ENCODE measurements at places on chromosomes 16 and 17. TPM values are rescaled to one million over a fixed set of nuclear protein-coding genes. Genes with fewer than 3 reads are reported as not detected.

DNA sequence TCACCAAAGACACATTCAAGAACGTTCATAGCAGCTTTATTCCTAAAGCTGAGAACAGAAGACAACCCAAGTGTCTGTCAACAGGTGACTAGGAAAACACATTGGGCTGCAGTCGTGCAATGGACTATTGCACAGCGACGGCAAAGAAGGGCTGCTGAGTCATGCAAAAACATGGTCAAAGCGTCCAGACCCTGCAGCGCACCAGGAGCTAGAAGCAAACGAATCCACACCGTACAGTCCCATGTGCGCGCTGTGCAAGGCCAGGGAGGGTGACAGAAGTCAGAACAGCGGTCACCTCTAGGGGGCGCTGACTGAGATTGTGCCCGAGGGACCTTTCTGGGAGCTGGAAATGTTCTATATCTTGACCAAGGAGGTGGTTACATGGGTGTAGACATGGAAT lies 266.4 kb downstream of the MAF start:
- H3K4me1 ChIP-seq = peaks cover 7% of the 10 kb centered on the region
- H3K27ac ChIP-seq = no peak overlapping the region
- H3K36me3 ChIP-seq = peaks cover 2% of the 10 kb centered on the region
- DNase-seq = peak; percentile 52
- H3K4me3 ChIP-seq = no peak overlapping the region

GRCh38 chr16:52770828-52771227 lies 223.9 kb upstream of the TOX3 start:
- no peak overlapping the region for H3K27ac ChIP-seq
- no peak overlapping the region for H3K4me3 ChIP-seq
- H3K27me3 ChIP-seq = no peaks in the 10 kb centered on the region
- DNase-seq = no peak

The CSH2 gene
- total RNA-seq = not detected

GRCh38 chr17:11557727-11558452 lies 40.4 kb upstream of the DNAH9 start:
- H3K27me3 ChIP-seq = no peaks in the 10 kb centered on the region
- no peaks in the 10 kb centered on the region for H3K4me1 ChIP-seq
- no peak for DNase-seq
- H3K36me3 ChIP-seq = no peaks in the 10 kb centered on the region

DNA sequence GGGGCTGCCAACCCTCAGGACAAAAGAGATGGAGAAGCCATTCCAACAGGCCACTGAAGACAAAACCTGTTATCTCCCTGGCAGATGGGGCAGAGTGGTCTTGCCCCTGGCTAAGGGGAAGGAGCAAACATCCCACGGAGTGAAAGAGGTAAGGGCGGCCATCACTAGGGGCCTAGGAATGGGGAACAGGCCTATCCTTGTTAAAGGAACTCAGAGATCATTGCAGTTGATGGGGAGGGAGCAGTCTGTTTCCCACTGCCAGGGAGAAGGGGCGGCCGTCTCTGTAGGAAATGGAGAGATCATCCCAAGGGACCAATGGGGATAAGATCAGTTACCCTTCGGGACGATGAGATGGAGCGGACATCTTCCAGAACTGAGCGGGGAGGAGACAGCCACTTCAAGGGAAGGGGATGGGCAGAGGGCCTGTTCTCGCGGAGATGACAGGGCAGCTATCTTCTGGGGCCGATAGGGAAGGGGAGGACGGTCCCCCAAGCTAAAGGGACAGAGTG lies 581 bp upstream of the TMEM208 start:
- peak overlapping the region; percentile 85 for H3K27ac ChIP-seq
- peak overlapping the region; percentile 89 for H3K4me3 ChIP-seq
- no peaks in the 10 kb centered on the region for H3K27me3 ChIP-seq
- H3K4me1 ChIP-seq = peaks cover 46% of the 10 kb centered on the region
- peaks cover 6% of the 10 kb centered on the region for H3K36me3 ChIP-seq

The OR2C1 gene
- not detected for total RNA-seq

GRCh38 chr17:27491713-27492190 lies 35.5 kb downstream of the KSR1 start:
- no peak overlapping the region for H3K27ac ChIP-seq
- no peaks in the 10 kb centered on the region for H3K27me3 ChIP-seq
- DNase-seq = no peak
- peaks cover 52% of the 10 kb centered on the region for H3K4me1 ChIP-seq
- no peak overlapping the region for H3K4me3 ChIP-seq

The KRTAP9-4 gene
- not detected for total RNA-seq

The SCNN1G gene
- total RNA-seq = not detected

GRCh38 chr16:63530974-63531373 lies 1494.7 kb upstream of the CDH8 start:
- H3K27ac ChIP-seq = no peak overlapping the region
- no peak for DNase-seq
- no peaks in the 10 kb centered on the region for H3K4me1 ChIP-seq
- H3K36me3 ChIP-seq = no peaks in the 10 kb centered on the region
- H3K27me3 ChIP-seq = no peaks in the 10 kb centered on the region

GRCh38 chr16:81586417-81586816 lies 141.8 kb downstream of the CMIP start:
- H3K27me3 ChIP-seq = no peaks in the 10 kb centered on the region
- no peaks in the 10 kb centered on the region for H3K36me3 ChIP-seq

- peaks cover 28% of the 10 kb centered on the region for H3K36me3 ChIP-seq
- H3K27me3 ChIP-seq = no peaks in the 10 kb centered on the region
- no peaks in the 10 kb centered on the region for H3K4me1 ChIP-seq
- H3K27ac ChIP-seq = no peak overlapping the region
- DNase-seq = no peak
These were observed 24.8 kb upstream of the SLC38A7 start for GRCh38 chr16:58709333-58709732.

- H3K4me1 ChIP-seq = no peaks in the 10 kb centered on the region
- H3K27ac ChIP-seq = no peak overlapping the region
- H3K27me3 ChIP-seq = no peaks in the 10 kb centered on the region
- no peak overlapping the region for H3K4me3 ChIP-seq
These were observed 32.1 kb downstream of the CCDC40 start for GRCh38 chr17:80068301-80069222.

DNA sequence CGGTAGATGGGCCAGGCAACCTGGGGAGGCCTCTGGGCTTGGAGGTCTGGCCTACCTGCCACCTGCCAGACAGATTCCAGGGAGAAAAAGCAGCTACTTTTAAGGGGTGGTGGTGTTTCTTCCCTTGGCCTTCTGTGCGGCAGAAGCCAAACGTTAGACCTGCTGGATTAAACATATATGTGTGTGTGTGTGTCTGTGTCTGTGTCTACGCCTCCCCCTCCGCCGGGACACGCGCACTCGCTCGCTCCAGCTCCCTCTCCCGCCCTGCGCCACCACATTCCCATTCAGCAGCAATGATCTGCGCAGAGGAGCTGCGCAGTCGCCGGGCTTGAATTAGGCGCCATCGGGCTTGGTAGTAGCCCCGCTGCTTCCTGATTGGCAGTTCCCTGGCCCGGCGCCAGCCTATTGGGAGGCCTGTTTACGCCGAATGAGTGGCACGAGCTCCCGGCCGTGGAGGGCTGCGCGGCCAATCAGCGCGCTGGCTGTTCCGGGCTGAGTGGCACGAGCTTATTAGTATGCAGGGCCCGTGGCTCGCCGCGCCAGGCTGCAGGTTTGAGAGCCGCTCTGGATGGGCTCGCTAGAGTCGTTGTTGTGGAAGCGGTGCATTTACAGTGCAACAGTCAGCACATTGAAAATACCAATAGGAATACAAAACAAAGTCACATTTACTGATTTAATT lies at the start of gene BAHCC1:
Gene BAHCC1 (plus strand): TSS at position 537 of the 679 bp plus-strand sequence. CDS start 4,283 bp downstream, outside the sequence.
- DNase-seq = peak; percentile 94
- H3K27me3 ChIP-seq = peaks cover 57% of the 10 kb centered on the region
- peaks cover 30% of the 10 kb centered on the region for H3K4me1 ChIP-seq
- peak within 1 kb of the TSS; percentile 84 for H3K4me3 ChIP-seq
- peak within 1 kb of the TSS; percentile 91 for H3K27ac ChIP-seq
- peaks cover 6% of the 10 kb centered on the region for H3K36me3 ChIP-seq

DNA sequence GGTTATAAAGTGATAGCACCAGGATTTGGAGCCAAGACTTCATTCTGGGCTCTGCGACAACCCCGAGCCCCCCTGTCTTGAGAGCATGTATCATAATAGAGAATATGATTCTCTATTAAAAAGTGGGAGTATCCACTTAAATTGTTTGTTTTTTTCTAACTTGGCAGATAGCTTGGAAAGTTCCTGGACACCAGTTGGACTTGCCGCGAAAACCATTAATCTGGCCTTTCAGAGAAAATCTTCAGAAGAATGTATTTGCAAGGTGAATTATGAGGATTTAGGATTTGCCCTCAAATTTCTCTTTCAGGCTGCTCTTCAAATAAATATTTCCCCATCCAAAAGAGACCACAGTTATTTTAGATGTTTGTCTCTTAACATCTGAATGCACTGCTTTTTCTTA lies 53.5 kb downstream of the MARCHF10 start:
- H3K36me3 ChIP-seq = no peaks in the 10 kb centered on the region
- H3K4me3 ChIP-seq = no peak overlapping the region
- no peaks in the 10 kb centered on the region for H3K4me1 ChIP-seq
- DNase-seq = no peak

The RNF40 gene
- 60.2 TPM for total RNA-seq

The LGALS9B gene
- total RNA-seq = not detected

GRCh38 chr17:77294761-77295160 lies 154.0 kb downstream of the SEC14L1 start:
- H3K27me3 ChIP-seq = no peaks in the 10 kb centered on the region
- H3K4me1 ChIP-seq = peaks cover 6% of the 10 kb centered on the region
- no peaks in the 10 kb centered on the region for H3K36me3 ChIP-seq
- DNase-seq = no peak
- H3K27ac ChIP-seq = no peak overlapping the region

The EVI2A gene
- total RNA-seq = 31.9 TPM

GRCh38 chr16:75304521-75305363 lies 53.3 kb upstream of the BCAR1 start:
- peaks cover 7% of the 10 kb centered on the region for H3K36me3 ChIP-seq
- DNase-seq = peak; percentile 13
- H3K27me3 ChIP-seq = no peaks in the 10 kb centered on the region
- peaks cover 23% of the 10 kb centered on the region for H3K4me1 ChIP-seq

The IL32 gene
- 1,427 TPM for total RNA-seq

- H3K27me3 ChIP-seq = no peaks in the 10 kb centered on the region
- H3K36me3 ChIP-seq = peaks cover 3% of the 10 kb centered on the region
- H3K27ac ChIP-seq = peak overlapping the region; percentile 24
- DNase-seq = peak; percentile 43
- H3K4me3 ChIP-seq = no peak overlapping the region
These were observed 14.2 kb downstream of the POLR3K start for GRCh38 chr16:38941-39892.

DNA sequence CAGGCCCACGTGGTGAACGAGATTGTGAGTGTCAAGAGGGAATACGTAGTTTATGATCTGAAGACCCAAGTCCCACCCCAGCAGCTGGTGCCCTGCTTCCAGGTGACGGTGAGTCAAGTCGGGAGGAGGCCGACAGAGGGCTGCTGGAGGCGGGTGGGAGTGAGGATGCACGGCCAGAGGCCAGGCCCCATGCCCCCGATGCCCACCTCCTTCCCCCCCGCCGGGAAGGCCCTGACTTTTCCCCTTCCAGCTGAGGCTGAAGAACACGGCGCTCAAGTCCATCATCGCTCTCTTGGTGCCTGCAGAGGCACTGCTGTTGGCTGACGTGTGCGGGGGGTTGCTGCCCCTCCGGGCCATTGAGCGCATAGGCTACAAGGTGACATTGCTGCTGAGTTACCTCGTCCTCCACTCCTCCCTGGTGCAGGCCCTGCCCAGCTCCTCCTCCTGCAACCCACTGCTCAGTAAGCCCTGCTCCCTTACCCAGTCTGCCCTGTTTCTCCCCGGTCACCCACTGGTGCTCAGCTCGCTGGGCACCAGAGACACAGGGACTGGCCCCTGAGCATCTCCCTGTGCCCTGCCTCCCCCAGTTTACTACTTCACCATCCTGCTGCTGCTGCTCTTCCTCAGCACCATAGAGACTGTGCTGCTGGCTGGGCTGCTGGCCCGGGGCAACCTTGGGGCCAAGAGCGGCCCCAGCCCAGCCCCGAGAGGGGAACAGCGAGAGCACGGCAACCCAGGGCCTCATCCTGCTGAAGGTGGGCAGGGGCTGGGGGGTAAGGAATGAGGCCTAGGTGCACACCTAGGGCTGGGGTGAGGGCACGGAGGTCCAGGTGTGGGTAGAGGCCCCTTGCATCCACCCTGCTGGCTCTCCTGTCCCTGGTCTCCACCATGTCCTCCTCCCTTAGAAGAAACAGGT lies 2.6 kb downstream of the ZACN start:
- H3K4me3 ChIP-seq = no peak overlapping the region
- H3K27ac ChIP-seq = no peak overlapping the region
- H3K36me3 ChIP-seq = peaks cover 6% of the 10 kb centered on the region
- DNase-seq = no peak
- H3K4me1 ChIP-seq = peaks cover 25% of the 10 kb centered on the region
- H3K27me3 ChIP-seq = peaks cover 29% of the 10 kb centered on the region

DNA sequence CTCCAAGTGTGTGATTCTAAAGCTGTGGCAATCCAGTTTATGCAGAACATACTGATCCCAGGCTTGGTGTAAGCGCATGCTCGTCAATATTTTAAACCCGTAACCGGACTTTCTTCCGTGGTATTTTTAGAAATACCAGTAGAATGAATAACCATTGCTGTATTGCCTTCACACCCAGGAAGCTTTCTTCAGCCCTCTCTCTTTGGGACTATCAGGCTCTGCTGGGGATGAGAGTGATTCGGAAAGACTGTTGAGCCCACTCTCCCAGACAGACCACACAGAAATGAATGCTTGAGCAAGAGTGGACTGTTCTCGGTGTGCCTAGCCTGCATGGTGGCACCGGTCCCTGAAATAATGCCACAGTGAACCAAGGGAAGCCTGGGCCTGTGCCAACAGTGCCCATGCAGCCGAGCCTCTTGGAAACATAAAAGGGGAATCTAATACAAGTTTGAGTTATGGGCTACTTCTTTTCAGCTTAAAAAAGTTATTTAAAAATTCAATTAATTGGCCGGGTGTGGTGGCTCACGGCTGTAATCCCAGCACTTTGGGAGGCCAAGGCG lies 89.9 kb upstream of the ELAC2 start:
- no peaks in the 10 kb centered on the region for H3K36me3 ChIP-seq
- H3K27me3 ChIP-seq = no peaks in the 10 kb centered on the region
- no peak for DNase-seq
- no peaks in the 10 kb centered on the region for H3K4me1 ChIP-seq
- H3K27ac ChIP-seq = no peak overlapping the region

The ABCA5 gene
- 28.5 TPM for total RNA-seq

DNA sequence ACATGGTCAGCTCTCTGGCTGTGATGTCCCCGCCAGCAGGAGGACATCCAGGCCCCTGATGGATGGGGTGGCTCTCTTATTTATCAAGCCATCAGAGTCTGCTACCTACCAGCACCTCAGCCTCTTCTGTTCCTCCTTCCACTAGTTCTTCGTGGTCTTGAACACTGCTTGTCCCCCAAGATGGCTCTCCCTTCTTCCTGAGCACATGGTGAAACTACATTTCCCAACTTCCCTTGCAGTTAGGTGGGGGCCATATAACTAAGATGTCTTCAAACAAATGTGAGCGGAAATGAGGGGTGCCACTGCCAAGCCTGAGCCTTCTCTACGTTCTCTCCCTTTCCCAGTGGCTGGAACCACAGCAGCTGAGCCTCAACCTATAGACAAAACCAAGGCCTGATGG lies 29.8 kb upstream of the CCDC182 start:
- H3K4me1 ChIP-seq = no peaks in the 10 kb centered on the region
- no peaks in the 10 kb centered on the region for H3K36me3 ChIP-seq
- no peak overlapping the region for H3K27ac ChIP-seq
- DNase-seq = no peak

The HOXB3 gene
- total RNA-seq = 2.9 TPM

GRCh38 chr17:16250635-16251034 lies 33.6 kb downstream of the PIGL start:
- H3K4me3 ChIP-seq = peak overlapping the region; percentile 18
- H3K27me3 ChIP-seq = no peaks in the 10 kb centered on the region

- no peak overlapping the region for H3K4me3 ChIP-seq
- no peak for DNase-seq
- no peaks in the 10 kb centered on the region for H3K36me3 ChIP-seq
- peaks cover 49% of the 10 kb centered on the region for H3K4me1 ChIP-seq
These were observed 126.0 kb downstream of the MGAT5B start for GRCh38 chr17:76994237-76994637.

Measured in activated T-cell treated with anti-CD3 and anti-CD28 coated beads, Interleukin-2, amount 50 U/mL, for 72 hours (primary cell).